HS-27A (cell line): ENCODE measurements at places on chromosomes 7 and 10.

- DNase-seq, result no peak
Observed at GRCh38 chr10:120945801-120946302, 94.7 kb downstream of the WDR11 start.

- no peak for DNase-seq
Observed at GRCh38 chr10:46091828-46092523, 45.9 kb upstream of the MSMB start.

DNA sequence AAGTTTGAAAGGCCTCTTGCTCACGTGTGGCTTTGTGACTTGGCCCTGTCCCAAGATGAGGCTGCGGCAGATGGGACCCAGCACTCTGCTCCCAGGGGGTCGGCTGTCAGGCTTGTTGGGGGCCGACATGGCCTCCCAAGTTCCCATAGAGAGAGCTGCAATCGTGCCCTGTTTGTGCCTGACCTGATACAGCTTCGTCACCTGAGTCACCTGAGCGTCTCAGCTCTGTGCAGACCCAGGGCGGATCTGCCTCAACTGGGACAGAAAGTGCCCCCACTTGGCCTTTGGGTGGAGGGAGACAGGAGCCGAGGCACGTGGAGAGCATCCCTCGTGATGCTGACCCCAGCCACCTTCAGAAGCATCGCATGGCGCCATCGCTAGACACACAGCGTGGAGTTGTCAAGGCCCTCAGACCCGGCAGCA, 21.7 kb downstream of the PAPOLB start:
- no peak for DNase-seq

DNA sequence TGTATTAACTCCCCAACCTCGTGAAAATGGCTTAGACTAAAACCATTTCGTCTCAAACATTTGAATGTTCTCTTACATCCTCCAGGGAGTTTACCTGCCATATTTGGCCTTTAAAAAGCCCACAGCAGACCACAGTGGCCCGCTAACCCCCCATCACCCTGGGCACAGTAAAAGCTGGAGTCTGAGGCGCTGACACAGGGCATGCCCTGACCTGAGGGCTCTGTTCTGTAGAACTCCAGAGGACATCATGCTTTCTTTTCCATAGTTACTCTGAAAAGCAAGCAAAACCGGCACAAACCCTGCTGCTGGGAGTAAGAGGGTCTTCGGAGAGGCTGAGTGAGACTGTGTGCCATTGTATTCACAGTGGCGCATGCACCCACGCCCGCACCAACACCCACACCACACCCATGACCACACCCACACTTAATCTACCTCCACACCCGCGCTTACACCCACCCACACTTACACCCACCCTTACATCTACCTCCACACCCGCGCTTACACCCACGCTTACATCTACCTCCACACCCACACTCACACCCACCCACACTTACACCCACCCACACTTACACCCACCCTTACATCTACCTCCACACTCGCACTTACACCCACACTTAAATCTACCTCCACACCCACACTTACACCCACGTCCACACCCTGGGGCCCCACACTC, 32.1 kb downstream of the LRRC27 start:
- DNase-seq, result no peak

DNA sequence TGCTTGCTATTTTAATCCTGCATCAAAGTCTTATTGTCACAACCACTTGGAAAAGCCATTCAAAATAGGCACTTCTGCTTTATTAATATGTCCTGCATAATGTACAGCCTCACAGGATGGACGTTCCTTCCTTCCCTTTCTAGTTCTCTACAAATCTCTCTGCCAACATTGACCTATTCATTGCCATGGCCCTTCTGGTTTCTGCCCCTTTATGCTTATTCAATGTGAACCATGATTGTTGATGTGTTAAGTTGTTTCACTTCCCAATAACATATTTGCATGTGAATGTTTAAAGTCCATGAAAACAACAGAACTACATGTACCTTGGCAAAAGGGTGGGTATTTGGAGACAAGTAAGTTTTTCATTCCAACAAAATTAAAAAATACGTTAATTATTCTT, 45.7 kb downstream of the COL28A1 start:
- no peak for DNase-seq
